ENCODE measurements at places on chromosomes 11 and 22. TPM values are rescaled to one million over a fixed set of nuclear protein-coding genes. Genes with fewer than 3 reads are reported as not detected.
A peak's percentile ranks its signal among the peaks of the same experiment; 100 is the strongest.

The C11orf52 gene
- total RNA-seq: not detected

DNA sequence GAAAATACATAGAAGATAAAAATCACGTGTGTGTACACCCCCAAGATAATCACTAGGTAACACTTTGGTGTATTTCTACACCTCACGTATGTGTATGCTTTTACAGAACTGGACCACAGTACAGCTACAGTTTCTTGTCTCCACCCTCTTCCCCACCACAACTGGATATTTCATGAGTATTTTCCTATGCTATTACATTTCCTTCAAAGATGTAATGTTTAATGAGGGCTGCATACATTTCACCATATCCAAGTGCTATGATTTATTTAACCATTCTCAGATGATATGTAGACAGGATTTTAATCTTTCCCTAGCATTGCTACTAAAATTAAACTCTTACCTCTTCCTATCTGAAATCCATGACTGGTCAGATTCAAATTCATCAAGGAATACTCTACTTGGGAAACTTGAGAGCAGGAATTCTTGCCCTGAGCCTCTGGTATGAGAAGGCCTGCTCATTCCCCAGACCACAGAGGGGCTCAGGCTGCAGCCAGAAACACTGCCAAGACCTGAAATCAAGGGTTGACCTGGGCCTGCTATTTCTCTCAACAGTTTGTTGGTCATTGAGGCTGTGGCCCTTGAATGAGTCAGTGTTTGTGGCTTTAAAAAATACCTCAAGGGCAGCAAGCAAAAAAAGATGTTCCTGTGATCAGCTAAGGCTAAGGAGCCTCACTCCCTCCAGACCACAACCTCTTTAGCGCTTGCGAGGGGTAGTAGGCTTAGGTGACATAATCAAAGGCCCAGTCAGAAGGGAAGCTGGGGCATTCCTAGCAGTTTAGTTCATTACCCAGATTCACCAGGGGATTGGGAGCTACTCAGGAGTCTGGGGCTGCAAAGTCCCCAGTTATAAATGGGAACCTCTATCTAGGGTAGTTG, 55.5 kb downstream of the ABTB2 start:
- peaks cover 6% of the 10 kb centered on the region for H3K4me1 ChIP-seq
- no peaks in the 10 kb centered on the region for H3K27me3 ChIP-seq
- H3K36me3 ChIP-seq: no peaks in the 10 kb centered on the region
- DNase-seq: no peak
- H3K4me3 ChIP-seq: no peak overlapping the region

GRCh38 chr22:42091455-42091782, 847 bp upstream of the NDUFA6 start:
- peak overlapping the region; percentile 100 for H3K27ac ChIP-seq
- H3K36me3 ChIP-seq: peaks cover 26% of the 10 kb centered on the region
- peak overlapping the region; percentile 97 for H3K4me3 ChIP-seq
- no peaks in the 10 kb centered on the region for H3K27me3 ChIP-seq

DNA sequence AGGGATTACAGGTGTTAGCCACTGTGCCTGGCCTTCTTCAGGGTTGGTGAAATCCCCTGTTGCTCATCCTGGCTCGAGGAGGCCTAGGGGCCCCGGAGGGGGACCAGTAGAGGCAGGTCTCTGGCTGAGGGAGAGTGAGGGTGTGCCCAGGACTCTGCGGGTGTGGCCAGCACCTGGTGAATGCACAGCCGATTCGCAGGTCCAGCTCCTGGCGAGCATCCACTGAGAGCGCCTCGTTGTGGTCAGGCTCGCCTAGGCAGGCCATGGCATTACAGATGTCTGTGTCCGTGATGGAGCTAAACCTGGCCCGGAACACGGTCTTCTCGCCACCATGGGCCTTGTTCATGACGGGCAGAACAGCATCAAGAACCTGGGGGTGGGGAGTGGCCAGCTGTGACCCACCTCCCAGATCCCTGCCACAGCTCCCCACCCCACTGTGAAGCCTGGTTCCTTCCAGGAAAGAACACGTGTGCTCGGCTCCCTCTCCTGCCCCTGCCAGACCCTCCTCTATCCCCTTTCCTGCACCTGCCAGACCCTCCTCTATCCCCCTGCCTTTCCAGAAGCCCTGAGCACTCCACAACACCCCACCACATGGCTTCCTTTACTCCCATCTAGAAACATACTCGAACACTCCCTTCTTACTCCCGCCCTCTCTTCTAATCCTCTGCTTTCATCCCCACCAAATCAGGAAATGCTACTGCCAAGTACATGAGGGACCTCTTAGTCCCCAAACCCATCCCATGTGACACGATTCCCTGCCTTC, 12.4 kb downstream of the TOP3B start:
- no peak for DNase-seq
- peaks cover 14% of the 10 kb centered on the region for H3K36me3 ChIP-seq
- H3K27ac ChIP-seq: no peak overlapping the region

DNA sequence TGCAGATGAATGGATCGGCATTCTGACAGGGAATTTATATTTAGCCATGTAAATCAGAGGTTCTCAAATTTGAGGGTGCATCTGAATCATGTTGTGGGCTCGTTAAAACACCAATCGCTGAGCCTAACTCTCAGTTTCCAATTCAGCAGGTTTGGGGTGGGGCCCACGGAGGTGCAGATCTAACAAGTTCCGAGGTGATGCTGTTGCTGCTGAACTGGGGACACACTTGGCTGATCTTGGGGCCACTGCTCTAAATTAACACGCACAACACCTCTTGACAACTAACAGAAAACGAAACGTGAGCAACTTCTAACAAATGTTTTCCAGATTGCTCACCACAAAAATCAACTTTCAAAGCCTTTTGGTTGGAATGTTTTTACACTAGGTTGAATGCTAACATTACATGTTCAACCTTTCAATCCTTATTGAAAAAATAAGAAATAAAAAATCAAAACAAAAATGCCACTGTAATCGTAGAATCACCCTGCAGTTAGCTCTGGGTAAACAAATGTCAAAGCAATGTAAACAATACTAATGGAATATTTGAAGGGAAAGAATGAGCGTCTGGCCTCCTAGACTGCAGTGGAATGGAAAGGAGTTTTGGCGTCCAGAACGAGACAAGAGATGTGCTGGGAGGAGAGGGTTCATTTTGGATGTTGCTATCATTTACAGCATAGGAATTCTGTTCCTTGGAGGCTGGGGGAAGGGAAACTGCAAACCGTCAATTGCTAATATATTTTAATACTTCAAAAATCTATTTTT, 68.3 kb upstream of the SLC6A5 start:
- no peak overlapping the region for H3K4me3 ChIP-seq
- H3K4me1 ChIP-seq: no peaks in the 10 kb centered on the region
- H3K36me3 ChIP-seq: no peaks in the 10 kb centered on the region
- H3K27ac ChIP-seq: no peak overlapping the region

GRCh38 chr11:35277827-35278226, 138.9 kb downstream of the CD44 start:
- peaks cover 44% of the 10 kb centered on the region for H3K4me1 ChIP-seq
- no peak overlapping the region for H3K27ac ChIP-seq
- DNase-seq: no peak
- H3K4me3 ChIP-seq: no peak overlapping the region
- peaks cover 2% of the 10 kb centered on the region for H3K36me3 ChIP-seq
- H3K27me3 ChIP-seq: no peaks in the 10 kb centered on the region

GRCh38 chr11:516400-516799, 9.4 kb upstream of the RNH1 start:
- DNase-seq: no peak
- no peak overlapping the region for H3K27ac ChIP-seq
- H3K27me3 ChIP-seq: no peaks in the 10 kb centered on the region

DNA sequence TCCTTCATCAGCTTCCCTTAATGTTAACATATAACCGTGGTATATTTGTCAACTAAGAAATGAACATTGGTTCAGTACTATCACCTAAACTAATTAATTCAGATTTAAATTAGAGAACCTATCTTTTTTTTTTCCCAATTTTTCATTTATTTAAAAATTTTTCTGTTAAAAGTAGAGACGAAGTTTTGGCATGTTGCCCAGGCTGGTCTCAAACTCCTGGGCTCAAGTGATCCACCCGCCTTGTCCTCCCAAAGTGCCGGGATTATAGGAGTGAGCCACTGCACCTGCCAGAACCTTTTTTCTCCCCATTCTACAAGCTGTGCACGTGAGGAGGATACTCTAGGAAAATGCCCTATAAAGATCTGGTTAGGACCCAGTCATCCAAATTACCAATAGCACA, 3.6 kb downstream of the EI24 start:
- H3K36me3 ChIP-seq: peaks cover 28% of the 10 kb centered on the region
- peaks cover 20% of the 10 kb centered on the region for H3K4me1 ChIP-seq
- no peak overlapping the region for H3K27ac ChIP-seq
- no peak for DNase-seq

- H3K4me1 ChIP-seq: peaks cover 2% of the 10 kb centered on the region
- no peak for DNase-seq
- no peak overlapping the region for H3K27ac ChIP-seq
- no peaks in the 10 kb centered on the region for H3K27me3 ChIP-seq
- H3K4me3 ChIP-seq: no peak overlapping the region
Measured at GRCh38 chr22:41642331-41643110, 21.4 kb downstream of the XRCC6 start.

GRCh38 chr11:114511079-114511478, 48.6 kb downstream of the NXPE1 start:
- no peak overlapping the region for H3K4me3 ChIP-seq
- no peak overlapping the region for H3K27ac ChIP-seq
- no peaks in the 10 kb centered on the region for H3K4me1 ChIP-seq
- no peak for DNase-seq
- no peaks in the 10 kb centered on the region for H3K36me3 ChIP-seq

DNA sequence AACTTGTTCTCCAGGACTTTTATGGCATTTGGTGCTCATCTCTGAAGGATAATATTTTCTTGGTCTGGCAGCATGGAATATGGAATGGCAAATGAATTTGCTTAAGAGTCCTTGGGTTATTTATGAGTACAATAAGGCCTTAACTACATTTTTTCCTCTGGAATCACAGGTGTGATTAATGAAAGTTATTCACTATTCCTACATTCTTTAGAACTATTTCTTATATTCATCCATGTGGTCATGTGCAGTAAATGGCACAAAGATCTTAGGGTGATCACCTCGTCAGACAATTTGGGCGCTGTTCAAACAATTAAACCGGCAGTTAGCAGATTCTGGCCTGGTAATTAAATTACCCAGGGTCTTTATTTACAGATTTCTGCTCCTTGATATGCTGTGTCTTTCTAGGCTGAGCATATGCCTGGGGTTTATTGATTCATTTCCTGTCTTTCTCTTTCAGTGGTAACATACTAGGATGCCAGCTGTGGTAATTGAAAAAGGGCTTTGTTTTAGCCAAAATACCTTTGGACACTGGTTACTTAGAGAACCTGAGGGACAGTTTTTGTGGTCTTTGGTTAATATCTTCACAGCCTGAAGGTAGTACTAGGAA, 31.6 kb downstream of the SIK2 start:
- peaks cover 15% of the 10 kb centered on the region for H3K36me3 ChIP-seq
- no peak for DNase-seq
- no peaks in the 10 kb centered on the region for H3K27me3 ChIP-seq
- no peak overlapping the region for H3K27ac ChIP-seq
- H3K4me1 ChIP-seq: peaks cover 34% of the 10 kb centered on the region

- H3K4me3 ChIP-seq: no peak overlapping the region
- no peaks in the 10 kb centered on the region for H3K27me3 ChIP-seq
- DNase-seq: no peak
- H3K27ac ChIP-seq: no peak overlapping the region
- H3K36me3 ChIP-seq: no peaks in the 10 kb centered on the region
- H3K4me1 ChIP-seq: no peaks in the 10 kb centered on the region
Measured at GRCh38 chr11:29272019-29272654, 744.7 kb downstream of the KCNA4 start.

The KRTAP5-2 gene
- not detected for total RNA-seq

The HTATIP2 gene
- 45.7 TPM for total RNA-seq

The MPEG1 gene
- 0.62 TPM for total RNA-seq

Measured in activated naive CD8-positive, alpha-beta T cell treated with anti-CD3 and anti-CD28 coated beads for 36 hours (primary cell).